Activated T-cell treated with anti-CD3 and anti-CD28 coated beads, Interleukin-2, amount 50 U/mL, for 4 hours (primary cell): ENCODE measurements at places on chromosomes 11 and 22.

DNA sequence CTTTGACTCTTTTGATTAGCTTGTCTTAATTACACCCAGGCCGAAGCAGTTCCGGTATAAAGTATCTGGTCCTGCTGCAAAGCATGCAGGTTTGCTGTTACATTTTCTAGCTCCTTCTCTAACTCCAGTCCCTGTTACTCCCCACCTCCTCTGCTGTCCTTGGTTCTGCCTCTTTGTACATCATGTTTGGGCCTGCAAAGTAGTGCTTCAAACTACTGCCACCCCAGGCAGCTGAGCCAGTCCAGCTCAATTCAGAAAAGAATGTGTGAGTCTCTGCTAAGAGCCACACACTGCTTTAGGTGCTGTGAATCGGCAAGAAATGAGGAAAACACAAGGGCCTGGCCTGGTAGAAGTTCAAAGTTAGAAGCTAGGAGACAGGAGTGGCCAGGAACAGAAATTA, 136.0 kb downstream of the SERGEF start:
- DNase-seq: no peak

DNA sequence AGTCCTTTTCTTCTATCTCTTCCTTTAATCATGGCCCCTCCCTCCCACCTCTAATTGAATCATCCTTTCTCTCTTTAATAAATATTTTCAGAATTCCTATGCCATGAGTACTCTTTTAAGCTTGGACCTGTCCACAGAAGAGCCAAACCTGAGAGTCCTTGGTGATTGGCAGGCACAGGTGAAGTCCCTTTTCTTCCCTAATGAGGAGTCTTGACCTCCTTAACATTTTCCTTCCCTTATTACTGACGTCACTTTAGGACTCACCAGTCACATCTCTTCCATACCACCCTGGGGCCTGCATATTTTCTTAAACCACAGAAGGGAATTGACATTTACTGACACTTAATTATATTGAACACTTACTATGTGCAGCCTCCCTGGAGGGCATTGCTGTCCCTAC, 41.0 kb upstream of the RASSF10 start:
- no peak for DNase-seq

- no peak for DNase-seq
These were observed 3.8 kb downstream of the CYB5R3 start for GRCh38 chr22:42645341-42645937.

- no peak for DNase-seq
These were observed 14.7 kb upstream of the MFRP start for GRCh38 chr11:119361056-119361787.
